Calu3 (cell line): ENCODE measurements at places on chromosomes 13 and 19.

DNA sequence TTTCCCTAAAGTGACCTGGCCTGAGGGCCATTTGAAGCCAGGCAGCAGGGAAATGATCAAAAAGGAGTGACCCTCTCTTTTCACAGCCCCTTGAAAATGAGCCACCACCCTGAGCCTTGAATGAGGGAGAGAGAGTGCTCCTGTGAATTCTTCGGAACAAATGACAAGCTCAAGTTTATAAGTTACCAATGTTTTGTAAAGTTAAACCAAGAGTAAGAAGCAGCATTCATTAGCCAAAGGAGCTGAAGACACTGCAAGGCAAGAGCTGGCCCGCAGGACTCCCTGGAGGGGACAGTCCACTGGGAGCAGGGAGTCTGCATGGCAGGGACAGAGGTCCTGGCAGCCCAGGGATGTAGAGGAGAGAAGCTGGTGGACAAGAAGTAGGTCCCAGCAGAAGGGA, 16.7 kb upstream of the CCNP start:
- DNase-seq = no peak

- no peak for DNase-seq
These were observed 156.2 kb downstream of the DNAJC3 start for GRCh38 chr13:95833126-95833525.

DNA sequence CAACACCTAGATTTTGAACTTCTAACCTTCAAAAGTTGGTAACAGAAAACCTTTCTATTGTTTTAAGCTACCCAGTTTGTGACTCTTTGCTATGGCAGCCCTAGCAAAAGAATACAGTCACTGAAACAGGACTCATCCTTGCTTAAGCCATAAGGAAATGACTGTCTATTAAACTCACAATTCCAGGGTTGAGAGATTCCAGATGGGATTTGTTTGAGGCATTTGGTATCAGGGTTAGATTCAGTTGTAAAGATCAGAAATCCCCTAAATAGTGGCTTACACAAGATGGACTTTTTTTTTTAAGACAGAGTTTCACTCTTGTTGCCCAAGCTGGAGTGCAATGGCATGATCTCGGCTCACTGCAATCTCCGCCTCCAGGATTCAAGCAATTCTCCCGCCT, 41.1 kb upstream of the RGCC start:
- no peak for DNase-seq

GRCh38 chr19:33828266-33829075, 31.8 kb downstream of the KCTD15 start:
- no peak for DNase-seq

DNA sequence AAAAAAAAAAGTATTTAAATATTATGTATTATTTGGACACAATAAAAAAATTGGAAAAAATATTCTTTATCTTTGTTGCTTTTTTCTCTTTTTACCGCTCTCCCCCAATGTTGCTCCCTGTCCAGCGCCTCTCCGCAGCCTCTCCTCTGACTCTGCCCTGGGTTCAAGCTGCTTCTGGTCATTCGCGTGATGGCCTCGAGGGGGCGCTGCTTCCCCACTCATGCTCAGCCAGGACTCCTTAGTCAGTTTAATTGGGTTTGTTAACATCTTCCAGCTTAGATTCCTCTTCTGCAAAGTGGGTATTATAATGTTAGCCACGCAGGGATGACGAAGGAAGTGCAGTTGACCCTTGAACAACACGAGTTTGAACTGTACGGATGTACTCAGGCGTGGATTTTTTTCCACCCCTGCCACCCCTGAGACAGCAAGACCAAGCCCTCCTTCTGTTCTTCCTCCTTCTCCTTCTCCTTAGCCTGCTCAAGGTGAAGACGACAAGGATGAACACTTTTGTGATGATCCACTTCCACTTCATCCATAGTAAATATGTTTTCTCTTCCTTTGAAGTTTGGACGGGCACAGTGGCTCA, 4.9 kb upstream of the NWD1 start:
- peak; percentile 59 for DNase-seq

- DNase-seq = no peak
These were observed 6.4 kb upstream of the CLASRP start for GRCh38 chr19:45032421-45032820.

- peak; percentile 4 for DNase-seq
These were observed 163.5 kb downstream of the COG6 start for GRCh38 chr13:39818953-39819352.

GRCh38 chr19:52520013-52520412, 7.5 kb upstream of the ZNF808 start:
- DNase-seq = no peak

DNA sequence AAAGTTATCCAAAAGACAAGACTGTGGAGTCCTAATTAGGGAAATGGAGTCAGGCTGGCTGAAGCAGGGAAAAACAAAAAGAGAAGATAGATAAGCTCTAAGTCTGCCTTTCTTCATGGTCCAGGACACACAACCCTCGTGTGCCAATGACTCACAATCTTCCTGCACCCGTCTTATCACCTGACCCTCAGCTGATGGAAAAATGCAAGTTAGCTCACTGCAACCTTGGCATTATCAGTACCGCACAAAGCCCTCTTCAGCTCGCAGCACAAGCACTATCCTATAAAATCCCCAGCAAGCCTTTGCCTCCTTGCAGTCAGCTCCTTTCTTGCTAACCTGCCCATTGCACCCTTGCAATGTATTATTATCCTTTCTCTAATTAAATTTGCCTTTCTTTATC, 4.3 kb downstream of the OR7A5 start:
- no peak for DNase-seq

DNA sequence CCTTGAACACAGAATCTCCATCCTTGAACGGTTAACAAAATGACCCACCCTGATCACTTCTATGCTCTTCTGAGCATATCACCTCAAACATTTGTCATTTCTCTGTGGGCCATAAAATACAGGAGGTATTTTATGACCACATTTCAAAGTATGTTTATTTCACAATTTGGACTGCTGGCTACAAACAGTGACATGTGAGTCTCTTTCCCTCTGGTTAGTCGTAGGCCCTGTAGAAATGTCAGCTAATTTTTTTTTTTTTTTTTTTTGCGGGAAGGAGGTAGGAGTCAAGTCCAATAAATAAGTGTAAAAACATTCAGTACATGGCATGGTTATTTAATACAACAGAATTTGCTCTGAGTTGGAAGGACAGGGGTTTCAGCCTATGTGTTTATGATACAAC, 70.7 kb downstream of the FOXO1 start:
- DNase-seq = no peak

- DNase-seq = no peak
These were observed 7.4 kb downstream of the CHST8 start for GRCh38 chr19:33628921-33629825.

GRCh38 chr13:98571955-98572662, 4.8 kb downstream of the STK24 start:
- peak; percentile 6 for DNase-seq

GRCh38 chr13:109816808-109817203, 30.4 kb upstream of the IRS2 start:
- no peak for DNase-seq

GRCh38 chr19:42253245-42254088, 1.5 kb downstream of the ERF start:
- peak; percentile 72 for DNase-seq

GRCh38 chr19:47641891-47642485, 33.1 kb downstream of the BICRA start:
- no peak for DNase-seq

DNA sequence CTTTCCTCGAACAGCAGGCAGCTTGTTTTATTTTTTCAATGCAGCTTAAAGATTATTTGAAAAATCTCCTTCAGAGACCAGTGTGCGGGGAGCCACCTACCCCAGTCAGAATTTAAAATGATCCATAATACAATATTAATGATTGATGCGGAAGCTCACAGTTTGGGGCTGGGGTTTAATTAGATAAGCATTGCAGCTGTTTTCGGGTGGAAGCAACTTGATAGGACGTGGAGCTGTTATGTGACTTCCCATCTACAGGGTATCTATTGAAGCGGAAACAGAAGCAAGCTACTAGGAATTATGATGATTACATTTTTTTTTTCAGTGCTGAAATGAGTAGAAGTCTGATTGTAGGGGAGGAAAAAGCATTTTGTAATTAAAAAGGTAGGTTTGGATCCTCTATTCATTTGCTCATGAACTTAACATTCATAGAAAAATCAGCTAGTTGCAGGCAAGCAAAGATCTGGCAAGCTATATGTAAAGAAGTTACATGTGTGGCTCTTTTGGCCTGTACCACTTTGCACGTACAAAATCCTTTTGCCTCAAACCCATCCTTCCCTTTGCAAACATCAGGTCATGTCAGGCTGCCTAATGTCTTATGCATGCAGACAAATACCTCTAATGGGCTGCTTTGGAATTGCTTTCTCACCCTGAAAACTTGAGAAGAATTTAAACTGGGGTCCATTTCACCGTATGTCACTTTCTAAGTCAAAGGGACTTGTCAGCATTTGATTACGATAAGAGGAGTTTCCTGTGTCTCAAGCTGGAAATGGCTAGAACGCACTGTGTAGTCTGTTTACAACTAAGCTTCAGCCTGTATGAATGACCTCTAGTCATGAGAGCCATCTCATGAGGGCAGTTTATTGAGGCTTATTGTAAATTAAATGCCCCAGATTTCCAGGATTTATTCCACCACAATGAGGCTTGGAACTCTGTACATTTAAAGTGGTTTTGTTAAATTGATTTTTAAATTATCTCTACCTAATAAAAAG, 267.1 kb upstream of the TMTC4 start:
- DNase-seq = no peak

GRCh38 chr19:50510121-50510670, 795 bp downstream of the JOSD2 start:
- DNase-seq = no peak

DNA sequence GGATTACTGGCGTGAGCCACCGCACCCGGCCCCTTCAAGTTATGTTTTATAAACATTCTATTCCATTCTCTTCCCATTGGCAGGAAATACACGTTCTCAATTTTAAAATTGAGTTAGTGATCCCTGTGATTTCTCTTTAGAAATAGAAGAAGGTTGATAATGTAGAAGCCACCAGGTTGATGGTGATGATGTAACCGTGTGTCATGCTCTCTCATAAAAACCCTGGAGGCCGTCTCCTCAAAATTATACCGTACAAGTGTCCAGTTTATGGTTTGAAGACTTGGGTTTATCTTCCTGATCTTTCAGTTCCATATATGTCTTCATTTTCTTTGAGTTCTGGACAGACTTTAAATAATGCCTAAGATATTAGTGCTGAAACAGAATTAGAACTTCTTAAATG, 32.2 kb downstream of the COG3 start:
- no peak for DNase-seq

GRCh38 chr13:49791711-49792549, 552 bp downstream of the KPNA3 start:
- DNase-seq = peak; percentile 28

DNA sequence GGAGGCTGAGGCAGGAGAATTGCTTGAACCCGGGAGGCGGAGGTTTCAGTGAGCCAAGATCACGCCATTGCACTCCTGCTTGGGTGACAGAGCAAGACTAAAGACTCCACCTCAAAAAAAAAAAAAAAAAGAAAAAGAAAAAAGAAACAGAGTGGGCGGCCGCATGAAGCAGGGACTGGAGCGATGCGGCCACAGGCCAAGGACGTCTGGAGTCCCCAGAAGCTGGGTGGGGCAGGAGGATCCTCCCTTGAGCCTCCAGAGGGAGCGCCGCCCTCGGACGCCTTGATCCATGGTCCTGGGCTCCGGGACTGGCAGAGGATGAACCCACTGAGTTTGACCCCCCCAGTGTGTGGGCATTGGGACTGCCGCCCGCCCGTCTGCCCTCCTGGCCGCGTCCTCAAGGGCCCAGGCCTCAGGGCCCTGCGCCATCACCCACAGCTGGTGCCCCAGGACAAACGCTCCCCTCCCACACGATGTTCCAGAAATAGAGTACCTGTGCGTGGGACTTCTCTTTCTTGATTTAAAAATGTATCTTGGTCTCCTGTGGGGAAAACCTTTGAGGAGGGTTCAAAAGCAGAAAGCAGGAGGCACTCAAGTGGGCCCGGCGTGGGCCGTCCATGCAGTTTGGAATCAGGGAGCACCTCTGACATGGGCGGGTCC, 15.5 kb downstream of the BTBD2 start:
- no peak for DNase-seq

DNA sequence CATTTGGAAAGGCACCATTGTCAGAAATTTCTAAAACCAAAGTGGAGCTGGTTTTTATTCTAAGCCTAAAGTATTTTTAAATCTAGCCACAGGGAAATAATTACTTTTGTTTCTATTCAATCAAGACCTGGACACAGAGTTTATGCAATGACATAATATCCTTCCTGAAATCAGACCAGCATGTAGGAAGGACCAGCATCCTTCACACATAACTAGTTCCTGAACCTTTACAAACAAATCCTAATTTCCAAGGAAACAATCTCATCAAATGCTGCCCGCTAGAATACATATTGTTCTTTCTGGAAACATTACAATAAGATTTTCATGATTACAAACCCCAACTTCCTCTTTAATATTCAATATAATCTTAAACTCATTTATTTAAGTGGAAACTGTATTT, 1.5 kb downstream of the STARD13 start:
- DNase-seq = no peak

DNA sequence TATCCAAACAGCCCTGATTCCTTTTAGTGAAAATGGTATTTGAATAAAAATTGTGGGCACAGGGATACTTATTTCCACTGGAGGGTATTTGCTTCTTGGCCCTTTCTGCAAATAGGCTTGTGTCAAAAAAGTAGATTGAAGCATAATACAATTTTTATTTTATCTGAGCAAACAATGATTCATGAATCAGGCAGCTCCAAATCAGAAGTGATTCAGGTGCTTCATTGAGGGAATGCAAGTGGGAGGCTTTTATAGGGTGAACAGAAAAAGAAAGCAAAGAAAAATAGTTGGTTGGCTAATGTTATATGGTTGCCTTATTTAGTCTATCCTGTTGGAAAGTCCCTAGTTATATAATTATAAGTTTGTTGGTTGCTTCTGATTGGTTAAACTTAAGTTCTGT, 117.9 kb downstream of the ITGBL1 start:
- DNase-seq = no peak

- no peak for DNase-seq
These were observed 12.8 kb downstream of the C19orf81 start for GRCh38 chr19:50661766-50662650.

DNA sequence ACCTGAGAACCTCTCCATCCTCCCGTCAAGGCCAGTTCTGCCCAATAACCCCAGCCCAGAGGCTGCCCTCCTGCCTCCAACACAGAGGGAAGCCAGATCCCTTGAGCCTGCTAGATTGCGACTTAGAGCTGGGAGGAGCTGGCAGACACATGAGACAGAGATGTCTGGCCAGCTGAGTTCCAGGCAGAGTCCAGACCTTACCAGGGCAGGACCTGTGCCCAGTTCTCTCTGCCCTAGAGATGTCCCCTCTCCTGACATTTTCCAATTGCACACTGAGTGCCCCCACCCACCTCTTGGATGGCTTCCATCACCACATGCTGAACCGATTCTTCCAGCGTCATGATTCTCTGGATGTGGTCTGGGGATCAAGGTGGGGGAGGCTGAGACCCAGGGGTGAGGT, 3.0 kb downstream of the HOOK2 start:
- no peak for DNase-seq
